A549 treated with RU486 at 1 μM for 4 hours (cell line): ENCODE measurements at places on chromosomes 3 and 15. TPM values are rescaled to one million over a fixed set of nuclear protein-coding genes. Genes with fewer than 3 reads are reported as not detected.

BCHE gene
- 0.57 to 1.3 TPM (median 1.2 TPM) in 5 replicates for total RNA-seq

PIGX gene
- total RNA-seq, result 28.9 to 34.7 TPM (median 29.9 TPM) in 5 replicates

CASR gene
- total RNA-seq, result not detected in 5 replicates

MAP6D1 gene
- total RNA-seq, result 5.7 to 7.2 TPM (median 6.7 TPM) in 5 replicates

CEMIP gene
- total RNA-seq, result 1.6 to 2.2 TPM (median 2.0 TPM) in 5 replicates

CLDN18 gene
- not detected in 5 replicates for total RNA-seq

ARL6IP5 gene
- total RNA-seq, result 76.9 to 97.9 TPM (median 88.0 TPM) in 5 replicates

TXNRD3 gene
- 6.1 to 8.5 TPM (median 6.6 TPM) in 5 replicates for total RNA-seq

RBP2 gene
- not detected in 5 replicates for total RNA-seq
